ENCODE measurements at places on chromosomes 5 and 9. TPM values are rescaled to one million over a fixed set of nuclear protein-coding genes. Genes with fewer than 3 reads are reported as not detected.

LCN9 gene
- 0.64 TPM for total RNA-seq

TMEM171 gene
- 0.64 TPM for total RNA-seq

EMB gene
- total RNA-seq, result 9.2 TPM

FCN2 gene
- total RNA-seq, result 2.0 TPM

TMEM215 gene
- total RNA-seq, result not detected

TAF11L5 gene
- total RNA-seq, result not detected

GPBP1 gene
- 93.1 TPM for total RNA-seq

DMRT1 gene
- not detected for total RNA-seq

RASEF gene
- total RNA-seq, result 50.1 TPM

DNA sequence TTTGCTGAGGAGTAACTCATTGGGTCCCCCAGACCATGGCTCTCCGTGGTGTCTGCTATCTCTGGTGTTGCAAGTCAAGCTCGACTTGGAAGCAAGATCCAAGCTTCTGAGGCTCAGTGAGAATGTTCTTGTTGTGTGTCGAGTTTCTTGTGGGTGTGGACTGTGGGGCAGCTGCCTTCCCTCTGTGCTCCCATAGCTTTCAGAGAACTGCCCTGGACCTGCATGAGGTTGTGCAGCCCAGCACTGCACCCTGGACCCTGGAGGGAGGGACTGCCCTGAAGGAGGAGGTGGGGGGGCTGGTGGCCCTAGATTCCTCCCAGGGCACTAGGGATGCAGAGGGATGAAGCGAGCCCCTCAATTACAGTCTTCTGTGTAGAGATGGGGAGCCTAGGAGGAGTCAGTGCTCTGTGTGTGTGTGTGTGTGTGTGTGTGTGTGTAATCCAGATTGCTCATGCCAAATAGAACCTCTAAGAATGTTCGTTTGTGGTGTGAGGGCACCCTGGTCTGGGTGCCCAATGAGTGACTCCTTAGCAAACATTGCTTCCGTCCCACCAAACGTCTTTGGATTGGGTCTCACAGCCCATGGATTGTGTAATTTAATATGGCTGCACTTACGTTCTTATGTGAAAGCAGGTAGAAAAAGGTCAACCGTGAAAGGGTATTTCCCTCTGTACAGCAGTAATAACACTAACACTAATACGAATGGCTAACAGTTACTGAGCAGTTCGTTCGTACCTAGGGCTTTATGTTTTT lies 143.3 kb upstream of the LMX1B start:
- no peak overlapping the region for H3K27ac ChIP-seq
- H3K4me1 ChIP-seq, result no peaks in the 10 kb centered on the region
- DNase-seq, result peak; percentile 22
- no peak overlapping the region for H3K4me3 ChIP-seq

GRCh38 chr9:123929870-123930831 lies at the start of gene DENND1A:
Gene DENND1A, minus strand, starts transcription at chr9:123930126. Its CDS starts 221 bp downstream, at chr9:123929905.
- no peaks in the 10 kb centered on the region for H3K27me3 ChIP-seq
- peak; percentile 78 for DNase-seq
- H3K4me1 ChIP-seq, result no peaks in the 10 kb centered on the region
- peak within 1 kb of the TSS; percentile 74 for H3K4me3 ChIP-seq

DNA sequence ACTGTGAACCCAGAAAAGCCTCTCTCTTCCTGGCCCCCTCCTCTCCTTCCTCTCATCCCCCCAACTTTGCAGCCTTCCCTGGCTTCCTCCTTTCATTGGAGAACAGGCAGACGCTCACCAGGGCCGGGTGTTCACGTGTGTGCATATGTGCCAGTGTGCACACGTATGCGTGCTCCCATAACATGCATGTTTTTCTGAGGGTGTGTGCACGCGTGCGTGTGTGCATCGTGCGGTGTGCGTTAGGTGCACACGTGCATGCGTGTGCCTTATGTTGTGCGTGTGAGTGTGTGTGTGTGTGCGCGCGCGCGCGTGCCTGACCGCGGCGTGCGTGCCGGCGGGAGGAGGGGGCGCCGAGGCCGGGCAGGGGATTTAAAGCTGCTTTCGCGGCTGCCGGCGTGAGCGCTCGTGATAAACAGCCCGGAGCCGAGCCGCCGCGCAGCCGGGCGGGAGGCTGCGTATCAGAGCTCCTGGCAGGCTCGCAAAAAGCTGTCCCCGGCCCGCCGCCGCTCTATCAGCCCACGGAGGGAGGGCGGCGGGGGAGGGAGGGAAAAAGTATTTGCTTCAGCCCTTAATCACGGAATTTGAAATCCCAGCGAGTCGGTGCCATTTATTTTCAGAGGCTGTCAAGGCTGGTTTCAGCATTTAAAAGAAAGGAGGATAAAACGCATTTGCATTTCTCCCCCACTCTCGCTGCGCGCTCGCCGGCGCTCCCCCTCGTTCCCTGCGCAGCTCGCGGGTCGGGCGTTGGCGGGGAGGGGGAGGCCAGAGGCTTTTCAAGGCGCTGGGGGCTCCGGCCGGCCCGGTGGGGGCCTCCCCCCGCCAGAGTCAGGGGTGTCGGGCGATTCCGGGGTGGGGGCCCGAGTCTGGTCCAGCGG lies 183.9 kb downstream of the C9orf50 start:
- no peaks in the 10 kb centered on the region for H3K36me3 ChIP-seq
- H3K27me3 ChIP-seq, result no peaks in the 10 kb centered on the region
- peak overlapping the region; percentile 42 for H3K27ac ChIP-seq
- peak overlapping the region; percentile 69 for H3K4me3 ChIP-seq
- peaks cover 12% of the 10 kb centered on the region for H3K4me1 ChIP-seq
- no peak for DNase-seq

GRCh38 chr5:116510517-116510916 lies 64.1 kb downstream of the SEMA6A start:
- no peaks in the 10 kb centered on the region for H3K4me1 ChIP-seq
- DNase-seq, result no peak
- H3K36me3 ChIP-seq, result no peaks in the 10 kb centered on the region
- no peak overlapping the region for H3K27ac ChIP-seq

DNA sequence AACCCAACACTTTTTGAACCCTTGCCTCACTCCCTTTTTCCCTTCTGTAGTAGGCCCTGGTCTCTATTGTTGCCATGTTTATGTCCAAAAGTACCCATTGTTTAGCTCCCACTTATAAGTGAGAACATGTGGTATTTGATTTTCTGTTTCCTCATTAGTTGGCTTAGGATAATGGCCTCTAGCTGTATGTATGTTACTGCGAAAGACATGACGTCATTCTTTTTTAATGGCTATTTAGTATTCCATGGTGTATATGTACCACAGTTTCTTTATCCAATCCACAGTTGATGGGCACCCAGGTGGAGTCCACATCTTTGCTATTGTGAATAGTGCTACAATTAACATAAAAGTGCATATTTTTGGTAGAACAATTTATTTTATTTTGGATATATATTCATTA lies 90.3 kb upstream of the PTPRD start:
- no peaks in the 10 kb centered on the region for H3K27me3 ChIP-seq
- H3K27ac ChIP-seq, result no peak overlapping the region
- DNase-seq, result no peak
- no peaks in the 10 kb centered on the region for H3K4me1 ChIP-seq

DNA sequence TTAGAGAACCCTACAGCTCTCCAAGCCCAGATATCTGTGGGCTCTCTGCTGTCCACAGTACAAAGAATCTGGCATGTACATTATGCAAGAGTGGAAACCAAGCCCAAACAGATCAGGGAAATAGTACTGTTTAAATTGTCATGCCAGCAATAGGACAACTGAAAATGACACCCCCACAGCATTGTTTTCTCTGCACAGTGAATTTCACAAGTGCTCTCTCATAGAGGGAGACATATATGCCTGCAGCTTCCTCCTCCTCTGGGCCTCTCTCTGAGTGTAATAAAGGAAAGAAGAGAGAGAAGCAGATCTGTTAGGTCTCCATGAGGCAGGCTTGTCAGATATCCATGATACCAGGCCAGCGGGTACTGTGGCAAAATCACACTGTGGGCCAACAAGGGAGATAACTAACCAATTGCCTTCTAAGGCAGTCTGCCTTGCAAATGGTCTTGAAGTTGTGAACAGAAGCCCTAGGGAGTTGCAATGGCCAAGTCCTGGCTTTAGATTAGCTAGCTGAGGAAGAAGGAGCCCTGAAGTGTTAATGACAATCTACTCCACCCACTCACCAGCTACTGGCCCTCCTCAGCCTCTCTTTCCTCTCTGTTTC lies 54.4 kb upstream of the JMY start:
- no peaks in the 10 kb centered on the region for H3K27me3 ChIP-seq
- DNase-seq, result no peak
- H3K4me3 ChIP-seq, result no peak overlapping the region
- H3K4me1 ChIP-seq, result no peaks in the 10 kb centered on the region
- H3K36me3 ChIP-seq, result no peaks in the 10 kb centered on the region

GRCh38 chr9:136083558-136084062 lies 11.5 kb downstream of the NACC2 start:
- H3K36me3 ChIP-seq, result no peaks in the 10 kb centered on the region
- no peak overlapping the region for H3K27ac ChIP-seq
- no peak overlapping the region for H3K4me3 ChIP-seq

- peak overlapping the region; percentile 54 for H3K27ac ChIP-seq
- H3K4me1 ChIP-seq, result peaks cover 3% of the 10 kb centered on the region
- H3K27me3 ChIP-seq, result no peaks in the 10 kb centered on the region
- no peak overlapping the region for H3K4me3 ChIP-seq
These were observed 367.6 kb downstream of the ARL15 start for GRCh38 chr5:53942724-53943123.

GRCh38 chr5:52693280-52693679 lies 94.4 kb upstream of the ITGA1 start:
- H3K4me1 ChIP-seq, result no peaks in the 10 kb centered on the region
- H3K36me3 ChIP-seq, result no peaks in the 10 kb centered on the region
- H3K27me3 ChIP-seq, result no peaks in the 10 kb centered on the region

DNA sequence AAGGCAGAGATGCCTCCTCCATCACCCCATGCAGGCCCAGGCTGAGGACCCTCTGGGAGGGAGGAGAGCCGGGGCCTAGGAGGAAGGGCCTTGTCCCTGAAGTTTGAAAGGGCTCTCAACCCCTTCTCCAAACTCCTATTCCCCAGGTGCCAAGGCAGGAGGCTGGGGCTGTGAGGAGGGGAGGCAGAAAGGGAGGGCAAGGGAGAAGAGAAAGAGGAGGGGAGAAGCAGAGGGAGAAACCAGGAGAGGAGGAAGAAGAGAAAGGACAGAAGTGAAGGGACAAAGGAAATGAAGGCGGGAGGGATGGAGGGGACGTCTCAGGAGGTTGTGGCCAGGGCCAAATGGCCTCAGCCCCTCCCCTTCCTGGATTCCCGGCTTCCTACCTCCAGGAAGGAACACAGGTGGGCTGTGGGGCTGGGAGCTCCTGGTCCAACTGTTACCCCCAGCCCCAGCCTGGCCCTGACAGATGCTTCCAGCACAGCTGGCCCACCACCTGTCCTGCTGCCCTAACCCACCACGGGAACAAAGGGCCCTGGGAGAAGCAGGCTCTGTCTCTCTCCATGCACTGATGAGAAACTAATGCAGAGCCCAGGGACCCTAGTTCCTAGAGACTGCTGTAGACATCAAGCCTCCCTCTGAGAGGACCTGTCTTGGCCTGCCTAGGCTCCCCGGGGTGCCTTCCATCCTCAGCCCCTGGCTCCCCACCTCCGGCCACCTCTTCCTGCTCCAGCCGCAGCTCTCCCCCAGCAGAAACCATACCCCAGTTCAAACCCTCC lies 3.5 kb downstream of the DBN1 start:
- H3K4me1 ChIP-seq, result peaks cover 8% of the 10 kb centered on the region
- H3K36me3 ChIP-seq, result no peaks in the 10 kb centered on the region
- H3K27me3 ChIP-seq, result no peaks in the 10 kb centered on the region
- DNase-seq, result no peak
- no peak overlapping the region for H3K4me3 ChIP-seq

- no peaks in the 10 kb centered on the region for H3K27me3 ChIP-seq
- H3K27ac ChIP-seq, result peak overlapping the region; percentile 64
- H3K36me3 ChIP-seq, result no peaks in the 10 kb centered on the region
- H3K4me3 ChIP-seq, result no peak overlapping the region
These were observed 39.4 kb upstream of the STARD4 start for GRCh38 chr5:111551569-111552275.

GRCh38 chr5:173887610-173888472 lies at the start of gene CPEB4:
Gene CPEB4, plus strand, starts transcription at chr5:173888349. Its CDS starts 1,385 bp downstream, at chr5:173889734.
- DNase-seq, result peak; percentile 98
- no peaks in the 10 kb centered on the region for H3K27me3 ChIP-seq
- peak within 1 kb of the TSS; percentile 94 for H3K27ac ChIP-seq
- no peaks in the 10 kb centered on the region for H3K36me3 ChIP-seq

DNA sequence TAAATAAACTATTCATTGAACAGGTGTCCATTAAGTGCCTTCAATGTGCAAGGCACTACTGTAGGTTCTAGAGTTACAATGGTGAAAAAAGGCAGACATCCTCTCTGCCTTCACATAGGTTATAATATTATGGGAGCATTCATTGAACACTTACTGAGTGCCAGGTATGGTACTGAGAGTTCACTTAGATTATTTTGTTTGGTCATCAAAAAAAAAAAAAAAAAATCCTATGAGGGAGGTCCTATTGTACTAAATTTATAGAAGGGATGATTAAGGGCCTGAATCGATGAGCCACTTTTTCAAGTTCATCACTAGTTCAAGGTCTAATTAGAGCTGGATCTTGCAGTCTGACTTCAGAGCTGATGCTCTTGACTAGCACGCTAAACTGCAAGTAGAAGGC lies 22.8 kb upstream of the PANK3 start:
- H3K36me3 ChIP-seq, result no peaks in the 10 kb centered on the region
- H3K4me3 ChIP-seq, result no peak overlapping the region
- H3K4me1 ChIP-seq, result no peaks in the 10 kb centered on the region
- DNase-seq, result no peak
- no peaks in the 10 kb centered on the region for H3K27me3 ChIP-seq
- H3K27ac ChIP-seq, result no peak overlapping the region

All from breast epithelium (tissue), 4 donors.